RPMI7951 (cell line): ENCODE measurements at places on chromosomes 1 and 21. TPM values are rescaled to one million over a fixed set of nuclear protein-coding genes. Genes with fewer than 3 reads are reported as not detected.

CRP gene
- total RNA-seq: not detected in 2 replicates

FAM131C gene
- total RNA-seq: 0.20 TPM in 1 of 2 replicates, not detected in the other

KCNE2 gene
- not detected in 2 replicates for total RNA-seq

GPATCH2 gene
- 14.2 and 17.0 TPM in 2 replicates for total RNA-seq

MTFR1L gene
- total RNA-seq: 54.4 and 56.4 TPM in 2 replicates

RUNX3 gene
- 9.5 and 10.4 TPM in 2 replicates for total RNA-seq

MAP1LC3C gene
- 0.20 and 0.24 TPM in 2 replicates for total RNA-seq

BSND gene
- not detected in 2 replicates for total RNA-seq

CYP4X1 gene
- 0.10 and 0.36 TPM in 2 replicates for total RNA-seq

S100A4 gene
- total RNA-seq: 836 and 954 TPM in 2 replicates

ALDH4A1 gene
- 13.1 and 13.4 TPM in 2 replicates for total RNA-seq

PLA2G5 gene
- total RNA-seq: not detected in 2 replicates

TOMM20 gene
- 68.8 and 74.9 TPM in 2 replicates for total RNA-seq

SYT11 gene
- 8.5 and 10.9 TPM in 2 replicates for total RNA-seq

SLAMF9 gene
- 0.60 and 0.88 TPM in 2 replicates for total RNA-seq

AADACL3 gene
- total RNA-seq: not detected in 2 replicates

WNT3A gene
- not detected in 2 replicates for total RNA-seq

DYNLT5 gene
- total RNA-seq: not detected in 2 replicates

ANGPTL1 gene
- 0.36 and 1.7 TPM in 2 replicates for total RNA-seq

PDE4B gene
- 5.4 and 9.0 TPM in 2 replicates for total RNA-seq

RABIF gene
- total RNA-seq: 8.8 and 10.5 TPM in 2 replicates

INSRR gene
- total RNA-seq: not detected in 2 replicates

AUNIP gene
- total RNA-seq: 8.7 and 10.0 TPM in 2 replicates

DENND2D gene
- not detected in 2 replicates for total RNA-seq

PIGR gene
- total RNA-seq: not detected in 2 replicates

AGO4 gene
- 8.1 and 11.3 TPM in 2 replicates for total RNA-seq

HPCA gene
- total RNA-seq: not detected in 2 replicates

PBX1 gene
- 1.7 and 2.4 TPM in 2 replicates for total RNA-seq

CRNN gene
- total RNA-seq: not detected in 2 replicates

ESPN gene
- 0.10 TPM in 1 of 2 replicates, not detected in the other for total RNA-seq
